ENCODE measurements at places on chromosomes 6 and 20.

- no peak overlapping the region for H3K27ac ChIP-seq
- H3K4me3 ChIP-seq = no peak overlapping the region
- no peaks in the 10 kb centered on the region for H3K4me1 ChIP-seq
Observed at GRCh38 chr6:165702669-165703068, 39.6 kb upstream of the PDE10A start.

DNA sequence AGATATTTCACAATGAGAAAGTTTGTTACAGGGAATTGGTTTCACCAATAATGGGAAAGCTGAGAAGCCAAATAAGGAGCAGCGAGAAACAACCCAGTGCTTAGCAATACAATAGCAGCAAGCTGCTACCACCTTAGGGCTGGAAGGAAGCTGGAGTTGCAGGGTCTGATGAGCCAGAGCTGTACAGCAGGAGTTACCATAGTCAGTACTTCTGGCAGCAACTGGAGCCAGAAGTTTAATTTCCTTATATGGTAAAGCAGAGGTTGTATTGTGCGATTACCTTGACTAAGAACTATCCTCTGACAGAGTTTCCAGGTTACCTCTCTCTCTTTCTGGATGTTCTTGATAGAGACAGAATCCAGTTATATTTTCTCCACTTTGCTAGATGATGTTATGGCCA is 137.1 kb upstream of the OLIG3 start:
- no peak overlapping the region for H3K4me3 ChIP-seq
- no peak overlapping the region for H3K27ac ChIP-seq
- DNase-seq = no peak
- H3K27me3 ChIP-seq = peaks cover 8% of the 10 kb centered on the region

DNA sequence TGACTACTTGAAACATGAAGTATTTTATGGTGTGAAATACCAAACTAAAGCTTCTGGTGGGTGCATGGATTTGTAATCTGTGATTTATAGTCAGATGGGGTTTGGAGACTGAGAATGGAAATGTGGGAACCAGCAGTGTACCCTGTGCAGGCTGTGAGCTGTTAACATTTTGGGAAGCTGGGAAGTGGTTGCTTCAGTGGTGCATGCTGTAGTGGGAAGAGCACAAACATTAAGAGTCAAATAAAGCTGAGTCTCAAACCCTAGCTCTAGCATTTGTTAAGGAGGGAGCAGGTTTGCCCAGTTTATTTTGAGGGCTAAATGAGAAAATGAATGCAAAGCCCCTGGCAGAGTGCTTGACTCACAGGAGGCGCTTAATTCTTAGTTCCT is 235.7 kb downstream of the ZFAND3 start:
- H3K4me3 ChIP-seq = no peak overlapping the region
- H3K4me1 ChIP-seq = peaks cover 10% of the 10 kb centered on the region
- no peaks in the 10 kb centered on the region for H3K27me3 ChIP-seq

DNA sequence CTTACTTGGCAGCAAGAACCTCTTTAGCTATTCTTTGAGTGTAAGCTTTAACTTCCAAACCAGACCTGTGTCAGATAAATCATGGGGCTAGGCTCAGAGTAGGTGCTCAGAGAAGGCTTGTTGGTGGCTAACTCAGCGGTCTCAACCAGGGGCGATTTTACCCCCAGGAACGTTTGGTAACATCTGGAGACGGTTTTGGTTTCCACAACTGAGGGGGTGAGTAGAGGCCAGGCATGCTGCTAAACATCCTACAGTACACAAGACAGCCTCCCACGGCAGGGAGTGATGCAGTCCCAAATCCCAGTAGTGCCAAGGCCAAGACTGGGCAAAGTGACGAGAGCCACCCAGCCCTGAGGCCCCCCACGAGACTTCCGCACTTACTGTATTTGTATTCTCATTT is 59.2 kb downstream of the RAB44 start:
- no peak for DNase-seq
- no peaks in the 10 kb centered on the region for H3K27me3 ChIP-seq
- H3K27ac ChIP-seq = peak overlapping the region; percentile 61
- no peaks in the 10 kb centered on the region for H3K36me3 ChIP-seq
- H3K4me1 ChIP-seq = peaks cover 60% of the 10 kb centered on the region
- peak overlapping the region; percentile 26 for H3K4me3 ChIP-seq

DNA sequence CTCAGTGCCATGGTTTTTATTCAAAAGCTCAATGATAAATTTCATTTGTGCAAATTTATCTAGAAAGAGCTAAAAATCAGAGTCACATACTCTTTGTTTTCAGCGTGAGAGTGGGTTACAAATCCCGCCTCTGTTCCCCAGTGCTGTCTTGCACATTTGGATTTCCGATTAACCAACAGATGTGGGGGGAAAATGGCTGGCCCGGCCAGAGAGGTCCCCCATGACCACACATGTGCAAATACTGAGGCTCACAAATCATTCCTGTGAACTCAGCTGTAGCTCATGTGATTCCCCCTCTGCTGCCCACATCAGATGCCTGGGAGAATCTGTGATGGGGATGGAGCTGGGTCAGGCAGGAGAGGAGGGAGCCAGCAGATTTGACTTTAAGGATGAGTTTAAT is 168.7 kb downstream of the PAX1 start:
- no peaks in the 10 kb centered on the region for H3K36me3 ChIP-seq
- no peaks in the 10 kb centered on the region for H3K4me1 ChIP-seq

GRCh38 chr6:36824253-36824652 is 15.0 kb downstream of the CPNE5 start:
- DNase-seq = no peak
- no peak overlapping the region for H3K27ac ChIP-seq
- H3K4me3 ChIP-seq = no peak overlapping the region
- H3K27me3 ChIP-seq = peaks cover 2% of the 10 kb centered on the region
- peaks cover 7% of the 10 kb centered on the region for H3K4me1 ChIP-seq

- no peak overlapping the region for H3K4me3 ChIP-seq
- H3K27ac ChIP-seq = no peak overlapping the region
- no peaks in the 10 kb centered on the region for H3K36me3 ChIP-seq
Observed at GRCh38 chr6:48883116-48883515, 579.9 kb downstream of the MMUT start.

GRCh38 chr6:52909531-52909930 is at the start of gene GSTA3:
GSTA3 (minus strand) TSS chr6:52909698; CDS start chr6:52905834, 3,864 bp downstream.
- no peak for DNase-seq
- H3K4me3 ChIP-seq = no peak within 1 kb of the TSS
- H3K36me3 ChIP-seq = no peaks in the 10 kb centered on the region
- H3K4me1 ChIP-seq = no peaks in the 10 kb centered on the region
- H3K27me3 ChIP-seq = peaks cover 4% of the 10 kb centered on the region

DNA sequence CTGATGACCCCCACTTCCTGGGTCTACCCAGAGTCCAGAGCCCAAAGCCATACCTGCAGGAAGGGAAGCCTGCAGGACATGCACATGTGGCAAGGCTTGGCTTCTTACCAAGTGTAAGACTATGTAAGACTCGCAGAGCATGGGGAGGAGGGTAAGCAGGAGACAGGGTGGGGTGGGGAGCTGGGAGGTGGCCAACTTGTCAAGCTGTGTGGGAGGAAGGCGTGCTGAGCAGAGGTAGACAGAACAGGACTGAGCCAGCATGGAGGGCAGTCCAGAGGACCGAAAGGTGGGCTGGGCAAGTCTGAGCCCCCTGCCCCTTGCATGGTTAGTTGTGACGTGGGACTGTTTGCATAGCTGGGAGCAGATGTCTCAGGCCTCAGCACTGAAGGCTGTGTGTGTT is 53.4 kb upstream of the RNF24 start:
- H3K4me3 ChIP-seq = no peak overlapping the region
- H3K4me1 ChIP-seq = peaks cover 37% of the 10 kb centered on the region
- no peak for DNase-seq

DNA sequence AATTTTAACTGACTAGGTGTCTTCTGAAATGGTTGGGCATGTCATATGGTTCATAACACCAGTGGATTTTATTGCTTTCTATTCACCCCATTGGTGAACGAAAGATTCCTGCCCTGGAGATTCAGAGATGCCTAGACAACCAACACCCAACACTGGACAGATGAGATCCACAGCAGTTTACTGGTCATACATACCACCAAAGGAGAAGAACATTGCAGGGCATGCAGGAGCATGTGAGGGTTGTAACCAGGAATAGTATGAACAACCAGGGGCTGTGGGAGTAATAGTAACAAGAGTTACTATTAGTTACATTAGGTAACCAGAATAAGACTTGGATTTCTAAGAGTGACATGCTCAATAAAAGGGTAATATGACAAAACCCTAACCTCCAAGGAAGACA is 77.8 kb upstream of the FABP7 start:
- H3K27ac ChIP-seq = no peak overlapping the region
- no peak overlapping the region for H3K4me3 ChIP-seq
- no peaks in the 10 kb centered on the region for H3K4me1 ChIP-seq
- no peaks in the 10 kb centered on the region for H3K27me3 ChIP-seq
- DNase-seq = no peak
- H3K36me3 ChIP-seq = no peaks in the 10 kb centered on the region

DNA sequence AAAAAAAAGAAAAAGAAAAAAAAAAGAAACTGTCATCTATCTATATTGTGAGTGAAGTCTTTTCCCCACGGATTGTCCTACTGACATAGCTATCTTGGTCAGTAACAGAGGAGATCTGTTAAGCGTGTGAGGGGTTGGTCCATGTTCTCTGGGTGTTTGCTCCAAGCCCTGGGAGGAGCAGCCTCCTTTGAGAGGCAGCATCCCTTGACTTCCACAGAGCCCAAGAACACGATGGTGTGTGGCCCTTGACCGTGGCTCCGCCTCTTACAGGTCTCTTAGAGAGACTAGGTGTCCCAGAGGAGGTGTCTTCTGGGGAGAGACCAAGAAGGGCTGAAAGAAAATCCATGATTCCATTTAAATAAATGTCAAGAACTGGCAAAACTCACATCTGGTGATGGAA is 60.1 kb upstream of the GTSF1L start:
- H3K27ac ChIP-seq = no peak overlapping the region
- DNase-seq = no peak
- H3K36me3 ChIP-seq = peaks cover 6% of the 10 kb centered on the region
- no peak overlapping the region for H3K4me3 ChIP-seq

DNA sequence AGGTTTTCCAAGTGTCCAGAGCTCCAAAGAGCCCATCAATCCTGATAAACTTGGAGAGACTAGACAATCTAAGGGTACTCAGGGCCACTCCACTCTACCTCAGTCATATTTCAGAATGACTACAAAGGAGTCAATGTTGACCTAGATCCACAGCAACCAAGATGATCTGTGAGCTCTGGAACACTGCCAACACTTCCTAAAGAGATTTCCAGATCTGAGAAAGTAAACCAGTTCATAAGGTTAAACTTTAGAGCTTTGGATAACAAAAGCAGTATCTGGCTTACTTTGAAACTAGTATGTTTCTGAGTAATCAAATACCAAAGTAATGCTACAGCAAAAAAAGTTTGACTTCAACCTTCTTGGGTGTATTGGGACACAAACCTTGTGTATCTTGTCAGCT is 122.7 kb downstream of the BTBD9 start:
- no peak overlapping the region for H3K4me3 ChIP-seq
- no peak overlapping the region for H3K27ac ChIP-seq
- H3K36me3 ChIP-seq = no peaks in the 10 kb centered on the region
- DNase-seq = no peak
- H3K27me3 ChIP-seq = no peaks in the 10 kb centered on the region
- H3K4me1 ChIP-seq = peaks cover 12% of the 10 kb centered on the region

DNA sequence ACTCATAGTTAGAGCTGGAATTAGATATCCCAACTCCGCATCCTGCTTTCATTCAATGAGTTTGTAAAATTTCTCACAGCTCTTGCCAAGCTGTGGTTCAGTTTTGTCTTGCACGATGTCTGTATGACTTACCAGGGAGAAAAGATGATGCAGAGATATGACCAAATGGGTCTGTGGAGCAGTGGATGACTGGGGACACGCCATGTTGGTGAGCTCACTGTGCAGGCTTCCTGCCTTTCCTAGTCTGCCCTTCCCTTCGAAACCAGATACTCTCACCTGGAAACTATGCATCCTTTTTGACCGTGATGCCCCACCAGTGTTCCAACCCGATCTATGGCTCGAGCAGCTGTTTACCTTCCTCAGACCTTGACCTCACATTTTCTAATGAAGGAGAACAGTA is 262.7 kb upstream of the BMP2 start:
- no peaks in the 10 kb centered on the region for H3K27me3 ChIP-seq
- DNase-seq = no peak
- H3K4me3 ChIP-seq = no peak overlapping the region
- H3K36me3 ChIP-seq = no peaks in the 10 kb centered on the region
- H3K27ac ChIP-seq = no peak overlapping the region
- no peaks in the 10 kb centered on the region for H3K4me1 ChIP-seq

DNA sequence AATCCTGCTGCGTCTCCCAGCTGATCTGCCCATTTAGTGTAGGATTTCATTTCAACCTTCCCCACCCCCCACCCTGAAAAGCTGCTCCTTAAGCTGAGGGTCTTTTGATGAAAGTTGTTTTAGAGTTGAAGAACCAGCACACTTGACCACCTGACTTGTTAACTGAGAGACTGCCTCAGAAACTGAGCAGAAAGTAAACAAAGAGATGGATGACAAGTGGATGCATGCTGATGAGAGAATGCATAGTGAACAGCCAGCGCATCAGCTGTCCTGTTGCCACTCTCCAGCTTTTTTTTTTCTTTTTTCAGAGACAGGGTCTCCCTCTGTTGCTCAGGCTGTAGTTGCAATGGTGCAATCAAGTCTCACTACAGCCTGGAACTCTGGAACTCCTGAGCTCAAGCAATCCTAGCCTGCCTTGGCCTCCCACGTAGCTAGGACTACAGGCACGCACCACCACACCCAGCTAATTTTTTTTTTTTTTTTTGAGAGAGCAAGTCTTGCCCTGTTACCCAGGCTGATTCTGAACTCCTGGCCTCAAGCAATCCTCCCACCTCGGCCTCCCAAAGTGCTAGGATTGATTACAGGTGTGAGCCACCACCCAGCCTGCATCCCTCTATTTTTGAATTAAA is 9.5 kb downstream of the RPL10A start:
- no peak overlapping the region for H3K27ac ChIP-seq
- DNase-seq = no peak
- H3K4me1 ChIP-seq = no peaks in the 10 kb centered on the region
- peaks cover 9% of the 10 kb centered on the region for H3K36me3 ChIP-seq

DNA sequence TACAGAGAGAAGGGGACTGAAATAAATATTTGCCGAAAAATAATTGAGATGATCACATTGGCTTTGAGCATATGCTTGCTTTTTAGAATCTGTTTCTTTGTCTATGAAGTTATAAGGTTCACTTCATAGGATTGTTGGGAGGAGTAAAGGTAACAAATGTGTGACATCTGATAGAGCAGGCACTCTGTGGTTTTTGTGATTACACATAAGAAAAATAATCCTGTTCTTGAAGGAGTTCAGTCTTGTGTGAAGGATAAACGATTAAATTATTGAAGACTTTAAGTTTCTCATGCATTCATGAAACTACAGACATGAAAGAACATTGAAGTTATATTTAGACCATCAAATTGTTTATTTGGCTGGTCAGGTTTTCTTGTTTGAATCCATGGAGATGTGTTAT is 45.0 kb downstream of the QKI start:
- peaks cover 52% of the 10 kb centered on the region for H3K36me3 ChIP-seq
- DNase-seq = no peak
- peak overlapping the region; percentile 65 for H3K27ac ChIP-seq
- H3K27me3 ChIP-seq = no peaks in the 10 kb centered on the region
- peaks cover 75% of the 10 kb centered on the region for H3K4me1 ChIP-seq

DNA sequence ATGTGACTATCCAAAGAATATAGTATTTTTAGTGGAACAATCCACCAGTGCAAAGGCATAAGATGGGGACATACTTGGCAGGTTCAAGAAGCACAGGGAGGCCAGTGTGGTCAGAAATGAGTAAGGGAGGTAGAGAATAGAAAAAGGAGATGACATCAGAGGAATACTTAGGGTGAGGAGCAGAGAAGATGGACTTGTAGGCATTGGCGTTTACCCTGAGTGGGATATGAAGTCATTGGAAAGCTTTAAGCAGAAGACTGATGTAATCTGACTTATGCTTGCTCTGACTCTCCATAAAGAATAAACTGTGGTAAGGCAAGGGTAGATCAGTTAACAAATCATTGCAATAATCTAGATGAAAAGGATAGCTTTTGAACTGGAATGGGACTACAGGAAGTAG is 228.7 kb downstream of the GJA1 start:
- H3K4me3 ChIP-seq = no peak overlapping the region
- H3K27me3 ChIP-seq = no peaks in the 10 kb centered on the region
- H3K4me1 ChIP-seq = peaks cover 2% of the 10 kb centered on the region
- no peaks in the 10 kb centered on the region for H3K36me3 ChIP-seq
- H3K27ac ChIP-seq = no peak overlapping the region

Measured in activated T-helper 2 cell treated with anti-CD3 and anti-CD28 coated beads, Interferon-gamma antibody, Interleukin-2, Interleukin-4, amounts not matched to agents 10 μg/mL and 5 μg/mL and 100 μg/mL, durations not matched to agents 14 hours and 24 hours and 36 hours (primary cell).